ENCODE measurements at places on chromosomes 3 and 15.
A peak's percentile ranks its signal among the peaks of the same experiment; 100 is the strongest.

- no peak for DNase-seq
Measured at GRCh38 chr3:107112356-107112755, 264.9 kb upstream of the CCDC54 start.

DNA sequence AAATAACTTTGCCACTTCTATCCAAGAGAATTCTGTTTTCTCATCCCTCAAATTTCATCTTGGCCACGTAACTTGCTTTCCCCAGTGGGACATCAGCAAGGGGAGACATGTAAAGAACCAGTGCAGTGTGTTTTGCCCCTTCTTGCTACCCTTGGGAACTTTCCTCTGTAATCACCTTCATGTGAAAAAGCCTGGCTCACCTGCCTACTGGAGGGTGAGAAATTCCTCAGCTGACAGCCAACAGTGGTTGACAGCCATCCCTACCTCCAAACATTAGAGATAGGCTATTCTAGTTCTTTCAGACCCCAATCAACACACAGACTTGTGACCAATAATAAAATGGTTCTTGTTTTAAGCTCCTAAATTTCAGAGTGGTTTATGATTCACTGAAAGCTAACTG is 333.9 kb upstream of the TBC1D5 start:
- DNase-seq, result peak; percentile 27

GRCh38 chr3:81953111-81953510 is 191.7 kb upstream of the GBE1 start:
- no peak for DNase-seq

DNA sequence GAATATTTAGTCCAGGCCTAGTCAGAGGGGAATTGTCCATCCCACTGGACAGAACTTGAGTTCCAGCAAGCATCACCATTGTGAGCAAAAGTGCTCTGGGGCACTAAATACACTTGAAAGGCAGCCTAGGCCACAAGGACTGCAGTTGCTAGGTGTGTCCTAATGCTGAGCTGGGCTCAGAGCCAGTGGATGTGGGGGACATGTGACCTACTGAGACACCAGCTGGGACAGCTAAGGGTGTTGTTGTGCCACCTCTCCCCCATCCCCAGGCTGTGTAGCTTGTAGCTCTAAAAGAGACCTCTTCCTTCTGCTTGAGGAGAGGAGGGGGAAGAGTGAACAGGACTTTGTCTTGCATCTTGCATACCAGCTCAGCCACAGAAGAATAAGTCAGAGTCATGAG is 120.9 kb downstream of the DTWD1 start:
- no peak for DNase-seq

DNA sequence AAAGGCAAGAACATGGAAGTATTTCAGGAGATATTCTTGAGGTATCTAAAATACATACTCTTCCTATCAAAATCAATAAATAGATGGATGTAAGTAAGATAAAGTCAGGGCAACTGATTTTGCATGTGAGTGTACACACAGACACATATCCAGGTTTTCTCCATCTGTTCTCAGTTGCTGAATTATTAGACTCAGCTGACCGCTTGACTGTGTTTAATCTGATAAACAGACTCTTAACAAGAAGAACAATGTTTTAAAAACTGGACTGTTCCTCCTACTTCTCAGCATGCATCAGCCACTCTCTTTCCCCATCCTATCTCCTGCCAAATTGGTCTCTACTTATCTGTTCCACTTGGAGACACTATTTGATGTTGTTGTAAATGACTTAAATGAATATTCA is 73.5 kb downstream of the GOLGA8G start:
- no peak for DNase-seq

DNA sequence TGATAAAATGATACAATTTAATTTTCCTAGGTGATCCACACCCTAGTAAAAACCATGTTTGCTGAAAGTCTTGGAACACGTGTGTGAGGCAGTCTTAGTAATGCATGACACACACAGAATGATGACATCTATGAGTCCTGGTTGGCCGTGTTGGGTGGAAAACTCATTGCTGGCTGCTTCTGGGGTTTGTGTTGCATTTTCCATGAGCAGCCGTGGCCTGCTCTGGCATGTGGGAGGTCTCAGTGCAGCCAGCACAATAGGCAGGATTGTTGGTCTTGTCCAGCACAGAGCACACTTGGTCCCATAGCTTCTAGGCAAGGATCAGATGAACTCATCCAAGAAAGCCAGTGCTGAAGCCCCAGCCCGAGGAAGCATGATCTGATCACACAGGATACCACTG is 172.8 kb upstream of the UBE3A start:
- no peak for DNase-seq

GRCh38 chr3:180138871-180139270 is 102.1 kb upstream of the PEX5L start:
- DNase-seq, result no peak

DNA sequence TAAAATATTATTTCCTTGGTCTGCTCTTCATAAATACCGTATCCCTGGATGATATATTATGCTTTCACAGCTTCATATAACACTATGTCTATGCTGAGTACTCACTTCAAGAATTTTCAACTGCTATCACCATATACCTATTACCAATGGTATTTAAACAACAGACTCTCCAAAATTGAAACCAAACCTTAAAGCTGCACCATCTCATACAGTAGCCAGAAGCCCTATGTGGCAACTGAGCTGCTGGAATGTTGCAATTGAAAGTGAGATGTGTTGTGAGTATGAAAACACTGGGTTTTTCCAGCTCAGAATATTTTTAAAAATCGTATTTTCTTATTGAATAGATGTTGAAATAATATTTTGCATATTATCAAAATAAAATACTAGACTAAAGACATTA is 130.1 kb upstream of the GOLGA6L6 start:
- no peak for DNase-seq

DNA sequence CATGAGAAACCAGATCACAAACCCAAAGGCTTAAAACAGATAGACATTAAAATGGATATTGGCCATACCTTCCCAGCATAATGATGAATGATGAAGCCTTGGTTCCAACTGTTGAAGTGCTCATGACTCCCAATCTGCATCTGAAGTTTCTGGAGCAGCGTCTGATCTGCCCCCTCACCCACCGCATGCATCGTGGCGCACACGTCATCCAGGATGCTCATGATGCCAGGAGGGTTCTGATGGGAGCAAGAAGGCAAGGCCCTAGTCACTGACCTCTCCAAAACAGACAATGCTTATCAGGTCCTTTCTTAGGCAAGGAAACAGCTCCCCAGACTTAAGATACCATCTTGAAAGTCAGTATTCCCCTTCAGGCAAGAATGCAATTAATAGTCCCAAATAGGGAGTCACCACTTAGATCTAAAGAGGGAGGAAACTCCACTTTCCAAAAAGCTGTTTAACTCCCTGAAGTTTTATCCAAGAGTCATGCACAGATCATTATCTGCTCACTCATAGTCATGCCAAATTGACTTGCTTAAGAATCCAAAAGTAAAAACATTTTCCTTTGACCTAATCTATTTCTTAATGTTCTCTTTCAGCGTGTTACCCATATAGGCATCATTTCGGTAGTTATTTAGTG is 2.1 kb downstream of the LDHAL6B start:
- no peak for DNase-seq

- DNase-seq, result no peak
Measured at GRCh38 chr3:63192248-63192647, 85.9 kb upstream of the SYNPR start.

DNA sequence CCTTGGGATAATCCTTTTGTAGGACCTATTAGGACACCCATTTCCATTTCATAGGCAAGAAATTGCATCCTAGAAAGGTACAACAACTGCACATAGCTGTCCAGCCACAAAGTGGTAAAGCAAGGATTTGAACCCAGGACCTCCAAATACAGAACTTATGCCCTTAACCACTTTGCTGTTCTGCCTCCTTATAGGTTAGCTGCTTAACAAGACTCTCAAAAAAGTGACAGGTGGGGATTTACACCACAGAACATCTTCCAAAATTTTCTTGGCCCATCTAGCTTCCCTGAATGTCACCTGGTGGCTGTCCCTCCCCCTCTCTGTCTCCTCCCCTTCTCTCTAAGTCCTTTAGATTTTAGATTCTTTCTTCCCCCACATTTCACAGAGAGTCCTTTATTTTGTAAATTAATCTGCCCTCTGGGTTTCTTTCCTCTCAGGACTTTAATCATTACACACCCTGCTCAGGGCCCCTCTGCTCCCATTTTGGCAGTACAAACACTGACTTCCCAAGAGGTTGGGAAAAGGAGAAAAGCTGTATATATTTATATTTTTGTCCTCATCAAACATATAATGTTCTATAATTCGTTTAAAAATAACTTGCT is 120.6 kb downstream of the CPNE4 start:
- DNase-seq, result no peak

GRCh38 chr3:192514081-192514753 is 213.1 kb downstream of the FGF12 start:
- peak; percentile 33 for DNase-seq

DNA sequence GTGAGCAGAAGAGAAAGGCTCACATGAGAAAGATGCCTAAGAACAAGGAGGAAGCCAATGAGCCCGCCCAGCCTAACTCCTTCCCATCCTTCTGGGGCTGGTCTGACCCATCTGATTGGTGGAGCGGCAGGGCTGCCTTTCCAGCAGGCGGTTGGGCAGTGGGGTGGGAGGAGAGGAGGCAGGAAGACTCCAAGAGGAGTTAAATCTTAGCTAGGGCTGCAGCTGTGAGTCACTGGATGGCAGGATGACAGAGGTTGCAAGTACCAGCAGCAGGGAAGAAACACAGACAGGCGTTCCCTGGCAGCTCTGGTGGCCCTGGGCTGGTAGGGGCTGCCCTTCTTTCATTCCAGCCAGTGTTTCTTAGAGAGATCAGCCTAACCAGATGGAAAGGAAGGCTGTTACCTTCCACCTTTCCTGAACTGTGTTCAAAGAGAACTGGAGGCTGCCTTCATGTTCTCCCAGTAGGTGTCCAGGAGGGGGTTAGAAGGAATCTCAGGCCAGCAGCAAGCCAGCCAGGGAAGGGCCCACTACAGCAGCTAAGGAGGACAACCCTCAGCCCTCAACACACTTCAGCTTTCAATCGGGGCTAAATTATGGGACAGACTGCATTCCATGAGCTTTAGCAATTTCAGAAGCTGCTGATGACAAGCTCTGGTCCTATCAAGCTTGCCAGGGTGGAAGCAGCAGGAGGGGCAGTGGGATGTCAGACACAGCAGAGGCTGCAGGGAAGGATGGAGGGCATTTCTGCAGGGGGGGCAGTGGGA is 50.3 kb downstream of the CHSY1 start:
- peak; percentile 62 for DNase-seq

DNA sequence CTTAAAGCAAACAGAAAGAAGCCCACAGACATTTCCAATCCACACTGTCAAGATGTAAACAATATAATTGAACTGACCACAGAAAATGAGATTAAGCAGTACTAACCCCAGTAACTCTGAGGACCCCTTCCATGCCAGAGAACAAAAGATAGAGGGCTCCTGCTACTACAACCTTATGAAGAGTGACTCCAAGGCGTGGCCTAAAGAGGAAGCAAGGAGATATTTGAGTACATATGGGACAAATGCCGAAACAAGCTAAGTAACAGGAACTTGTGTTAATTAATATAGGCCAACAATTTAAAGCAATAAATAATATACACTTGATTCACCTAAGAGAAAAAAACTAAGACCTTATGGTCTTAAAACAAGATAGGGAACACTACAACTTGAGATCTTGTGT is 25.0 kb upstream of the VPS39 start:
- DNase-seq, result no peak

GRCh38 chr15:40466426-40467260 is 4.1 kb upstream of the CHST14 start:
- no peak for DNase-seq
